ENCODE measurements at places on chromosomes 7 and 10.
A peak's percentile ranks its signal among the peaks of the same experiment; 100 is the strongest.

GRCh38 chr7:63029207-63029522 is 969.5 kb upstream of the ZNF722 start:
- no peak for DNase-seq

- no peak for DNase-seq
Measured at GRCh38 chr10:25117757-25118156, 57.0 kb upstream of the GPR158 start.

GRCh38 chr7:3338161-3338560 is 37.1 kb downstream of the SDK1 start:
- no peak for DNase-seq

- peak; percentile 11 for DNase-seq
Measured at GRCh38 chr7:128830231-128831177, at the start of gene FLNC. Gene FLNC (plus strand): TSS chr7:128830406. CDS start chr7:128830638, 232 bp downstream.

DNA sequence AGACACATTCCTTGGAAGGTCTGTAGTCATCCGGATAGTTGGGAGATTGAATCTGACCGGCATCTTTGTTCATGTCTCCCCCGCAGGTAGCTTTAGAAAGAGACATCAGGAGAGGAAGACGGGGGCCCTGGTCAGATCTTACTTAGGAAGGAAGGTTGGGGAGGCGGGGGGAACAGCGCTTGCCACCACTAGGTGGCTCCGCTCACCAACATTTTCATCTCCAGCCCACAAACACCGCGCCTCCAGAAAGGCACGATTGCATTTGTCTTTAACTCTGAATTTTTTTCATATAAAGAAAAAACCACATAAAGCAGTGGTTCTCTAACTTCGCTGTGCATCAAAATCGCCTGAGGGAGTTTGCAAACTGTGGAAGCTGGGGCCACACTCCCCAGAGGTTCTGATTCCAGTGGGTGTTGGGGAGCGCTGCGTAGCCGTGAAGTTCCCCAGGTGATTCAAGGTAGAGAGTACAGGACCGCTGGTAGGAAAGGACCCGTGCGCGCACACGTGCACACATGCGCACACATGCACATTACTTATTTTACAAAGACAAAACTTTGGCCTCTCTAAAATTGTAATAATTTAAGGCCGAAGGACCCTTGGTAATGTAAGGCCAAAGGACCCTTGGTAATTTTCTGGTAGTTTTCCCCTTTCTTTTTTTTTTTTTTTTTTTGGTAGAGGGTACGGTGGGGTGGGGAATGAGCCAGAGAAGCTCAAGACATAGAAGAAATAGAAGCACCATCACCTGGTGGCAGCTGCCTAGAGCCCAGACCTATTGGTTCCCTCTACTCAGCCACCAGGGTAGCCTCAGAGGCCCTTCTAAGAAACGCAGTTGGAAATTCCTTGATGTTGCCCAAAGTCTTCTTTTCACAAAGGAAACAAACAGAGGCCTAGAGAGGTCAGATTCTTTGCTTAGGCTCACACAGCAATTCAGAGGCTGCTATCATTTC is 37.4 kb upstream of the OPALIN start:
- peak; percentile 45 for DNase-seq

- DNase-seq, result no peak
Measured at GRCh38 chr7:81333004-81333403, 414.2 kb upstream of the SEMA3C start.

DNA sequence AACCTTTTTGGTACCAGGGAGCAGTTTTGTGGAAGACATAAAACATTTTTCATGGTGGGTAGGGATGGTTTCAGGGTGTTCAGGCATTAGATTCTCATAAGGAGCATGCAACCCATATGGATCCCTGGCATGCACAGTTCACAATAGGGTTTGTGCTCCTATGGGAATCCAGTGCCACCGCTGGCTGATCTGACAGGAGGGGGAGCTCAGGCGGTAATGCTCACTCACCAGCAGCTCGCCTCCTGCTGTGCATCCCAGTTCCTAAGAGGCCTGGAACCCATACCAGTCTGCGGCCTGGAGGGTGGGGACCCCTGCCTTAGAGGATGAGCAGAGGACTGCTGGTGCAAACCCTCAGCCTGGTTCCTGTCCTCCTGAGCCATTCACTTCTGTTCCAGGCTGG is 561.7 kb downstream of the SDK1 start:
- DNase-seq, result no peak

GRCh38 chr7:130037703-130038102 is 13.5 kb downstream of the ZC3HC1 start:
- no peak for DNase-seq

GRCh38 chr7:47601119-47601880 is 19.4 kb upstream of the TNS3 start:
- DNase-seq, result peak; percentile 89

GRCh38 chr7:150940431-150941102 is 37.6 kb downstream of the KCNH2 start:
- no peak for DNase-seq

DNA sequence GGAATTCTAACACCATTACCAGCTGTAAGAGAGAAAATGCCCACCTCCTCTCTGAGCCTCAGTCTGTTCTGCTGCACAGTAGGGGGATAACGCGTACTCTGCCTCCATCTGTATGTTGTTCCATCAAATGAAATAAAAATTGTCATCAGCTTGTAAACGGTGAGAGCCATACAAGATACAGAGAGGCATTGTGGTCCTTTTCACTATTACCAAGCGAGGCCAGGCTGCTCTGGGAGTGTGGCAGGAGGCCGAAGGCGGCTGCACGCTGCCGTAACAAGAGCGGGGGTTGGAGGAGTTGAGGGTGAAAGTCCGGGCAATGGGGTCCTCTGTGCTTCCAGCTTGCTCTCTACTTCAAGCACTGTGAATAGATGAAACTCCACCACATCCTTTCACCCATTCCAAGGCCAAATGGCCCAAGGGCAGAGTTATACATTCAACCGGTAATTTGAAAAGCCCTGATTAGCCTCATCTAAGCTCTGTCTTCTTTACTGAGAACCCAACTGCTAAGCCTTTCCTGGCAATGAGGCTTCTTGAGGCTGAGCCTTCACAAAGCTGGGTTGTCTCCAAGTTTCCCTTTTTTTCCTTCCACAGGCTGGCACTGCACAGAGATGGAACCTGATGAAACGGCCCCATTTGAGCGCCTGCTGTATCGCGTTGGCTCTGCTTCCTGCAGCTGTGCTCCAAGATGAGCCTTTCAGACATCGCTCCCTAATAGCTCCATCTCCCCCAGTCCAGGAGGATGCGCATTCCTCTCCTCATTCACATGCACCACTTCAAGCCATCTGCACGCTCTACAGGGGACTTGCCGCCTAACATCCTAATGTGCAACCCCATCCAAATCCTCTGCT is 47.2 kb downstream of the PYROXD2 start:
- no peak for DNase-seq

GRCh38 chr10:76043261-76043660 is 611.8 kb downstream of the LRMDA start:
- DNase-seq, result no peak

GRCh38 chr10:91759581-91759986 is 38.6 kb upstream of the TNKS2 start:
- DNase-seq, result no peak

DNA sequence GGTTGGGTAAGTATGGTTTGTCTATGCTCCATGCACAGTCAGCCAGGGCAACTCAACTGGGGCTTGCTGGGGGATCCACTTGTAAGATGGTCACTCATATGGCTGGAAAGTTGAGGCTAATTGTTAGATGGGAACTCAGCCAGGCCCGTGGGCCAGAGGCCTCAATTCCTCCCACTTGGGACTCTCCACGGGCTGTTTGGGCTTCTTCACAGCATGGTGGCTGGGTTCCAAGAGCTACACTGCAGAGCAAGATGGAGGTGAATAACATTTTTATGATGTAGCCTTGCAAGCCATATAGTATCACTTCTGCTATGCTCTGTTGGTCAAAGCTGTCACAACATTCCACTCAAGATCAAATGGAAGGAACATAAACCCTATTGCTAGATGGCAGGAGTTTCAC is 39.2 kb downstream of the ELMO1 start:
- no peak for DNase-seq

DNA sequence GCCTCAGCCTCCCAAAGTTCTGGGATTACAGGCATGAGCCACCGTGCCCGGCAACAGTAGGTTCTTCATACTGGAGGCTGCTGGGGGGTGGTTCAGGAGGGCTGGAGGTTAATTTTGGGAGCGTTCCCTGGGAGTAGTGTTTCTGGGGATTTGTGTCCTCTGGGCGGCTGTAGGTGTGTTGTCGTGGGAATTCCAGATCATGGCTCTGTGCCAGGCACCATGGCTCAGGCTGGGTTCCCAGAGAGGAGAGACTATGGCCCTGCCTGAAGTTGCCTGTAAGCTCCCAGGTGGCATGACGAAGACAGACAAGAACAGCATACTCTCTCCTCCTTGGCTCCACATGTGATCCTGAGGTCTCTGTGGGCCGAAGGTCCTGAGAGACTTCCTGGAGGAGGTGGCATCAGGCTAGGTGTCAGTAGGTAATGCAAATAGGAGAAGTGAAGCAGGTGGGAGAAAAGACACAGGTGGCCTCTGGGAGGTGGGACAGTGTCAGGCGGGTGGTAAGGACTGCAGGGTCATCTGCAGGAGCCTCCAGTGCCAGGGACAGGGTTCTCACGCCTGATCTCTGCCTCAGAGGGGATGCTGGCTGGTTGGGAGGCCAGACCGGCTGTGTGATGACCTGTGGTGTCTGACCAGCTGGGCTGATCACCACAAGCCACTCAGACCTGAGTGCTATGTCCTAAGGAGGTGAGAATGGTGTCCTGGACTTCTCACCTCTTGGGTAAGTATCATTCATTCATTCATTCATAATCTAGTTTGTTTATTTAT is 18.7 kb downstream of the CLIP2 start:
- DNase-seq, result no peak

GRCh38 chr7:41964849-41965745 is 262.2 kb upstream of the INHBA start:
- no peak for DNase-seq

GRCh38 chr10:123891144-123892071 is at the start of gene CPXM2:
Gene CPXM2 (minus strand): TSS chr10:123891807. CDS start chr10:123891659, 148 bp downstream.
- no peak for DNase-seq
